ENCODE measurements at places on chromosomes 2 and 18.
A peak's percentile ranks its signal among the peaks of the same experiment; 100 is the strongest.

GRCh38 chr2:10016001-10016801 lies 27.1 kb upstream of the KLF11 start:
- no peak for DNase-seq

DNA sequence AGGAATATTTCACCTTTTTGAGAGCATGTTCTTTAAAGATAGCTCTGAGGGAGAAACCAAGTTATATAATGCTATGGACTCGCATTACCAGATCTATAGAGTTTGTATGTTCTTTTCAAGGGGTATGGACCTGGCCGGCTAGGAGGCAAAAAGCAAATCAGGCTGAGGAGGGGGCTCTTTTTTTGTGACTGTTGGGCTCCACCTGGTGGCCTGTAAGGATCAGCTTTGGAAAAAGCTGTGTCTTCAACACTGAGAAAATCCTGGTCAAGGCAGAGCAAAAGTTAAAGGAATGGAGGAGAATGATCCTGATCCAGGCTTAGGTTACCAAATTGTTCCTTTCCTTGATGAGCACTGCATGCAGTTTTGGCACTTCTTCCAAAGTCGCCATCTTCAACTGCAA lies 180.5 kb downstream of the DIS3L2 start:
- DNase-seq: peak; percentile 18

- peak; percentile 33 for DNase-seq
These were observed 128.1 kb upstream of the PDE1A start for GRCh38 chr2:182554950-182555349.

- DNase-seq: peak; percentile 66
These were observed 514 bp upstream of the EPB41L5 start for GRCh38 chr2:120012363-120012762.

DNA sequence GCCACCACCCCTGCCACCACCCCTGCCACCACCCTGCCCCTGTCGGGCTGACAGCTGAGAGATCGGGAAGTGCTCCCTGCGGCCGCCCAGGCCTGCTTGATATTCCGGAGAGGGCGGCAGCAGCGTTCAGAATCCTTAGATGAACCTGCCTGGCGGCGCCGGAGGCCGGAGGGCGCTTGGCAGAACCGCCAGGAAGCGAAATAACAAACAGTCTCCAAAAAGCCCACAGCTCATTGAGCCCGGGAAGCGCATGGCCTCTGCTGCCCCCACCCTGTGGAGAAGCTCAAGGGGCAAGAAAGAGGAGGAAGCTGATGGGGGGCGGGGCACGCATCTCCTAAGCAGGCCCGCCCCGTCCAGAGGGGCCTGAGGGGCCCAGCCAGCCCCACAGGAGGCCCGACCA lies 92.2 kb upstream of the MBOAT2 start:
- DNase-seq: no peak

DNA sequence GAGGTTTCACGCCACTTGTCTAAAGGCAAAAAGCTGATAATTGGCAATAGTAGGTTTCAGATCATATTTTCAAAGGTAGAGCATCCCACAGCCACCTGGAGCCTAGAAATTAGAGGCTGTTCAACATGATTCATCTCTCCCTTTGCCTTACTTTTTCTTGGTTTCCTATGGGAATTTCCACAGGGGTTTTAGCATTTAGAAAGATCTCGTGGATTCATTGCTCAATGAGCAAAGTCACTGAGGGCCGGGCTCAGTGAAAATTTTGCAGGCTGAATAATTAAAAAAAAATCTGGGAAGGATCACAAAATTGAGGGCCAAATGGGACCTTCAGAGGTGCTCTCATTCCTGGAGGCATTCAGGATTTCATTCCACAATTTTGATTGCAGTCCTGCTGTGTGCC lies 137.1 kb downstream of the VAPA start:
- DNase-seq: no peak

DNA sequence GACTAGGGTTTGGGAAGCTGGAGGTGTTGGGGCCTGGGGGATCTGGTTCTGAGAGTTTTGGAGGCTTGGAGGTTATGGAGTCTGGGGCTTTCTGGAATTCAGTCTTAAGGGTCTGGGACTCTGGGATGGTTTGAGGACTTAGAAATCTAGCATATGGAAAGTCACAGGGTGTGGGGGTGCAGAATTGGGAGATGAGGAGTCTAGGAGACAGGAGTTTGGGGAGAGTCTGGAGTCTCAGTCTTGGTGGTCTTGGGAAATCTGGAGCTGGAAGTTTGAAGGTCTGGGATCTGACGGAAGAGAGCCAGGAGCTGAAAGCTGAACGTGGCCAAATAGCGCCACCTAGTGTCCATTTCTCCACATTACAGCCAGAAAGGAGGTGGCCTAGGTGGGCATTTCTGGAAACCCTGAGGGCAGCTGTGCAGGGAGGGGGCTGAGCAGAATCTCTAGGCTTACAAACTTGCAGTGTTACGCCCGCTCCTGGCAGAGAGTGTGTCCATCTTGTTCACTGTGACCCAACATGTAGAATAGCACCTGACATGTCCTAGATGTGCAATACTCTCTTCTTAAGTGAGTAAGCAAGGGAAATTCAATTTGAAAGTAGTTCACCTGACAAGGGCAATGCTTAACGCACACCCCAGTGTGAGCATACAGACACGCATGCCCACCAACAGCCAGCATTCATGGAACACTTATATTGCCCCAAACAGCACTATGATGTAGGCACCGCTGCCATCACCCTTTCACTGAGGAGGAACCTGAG lies 204.8 kb downstream of the TFCP2L1 start:
- peak; percentile 43 for DNase-seq

- DNase-seq: no peak
These were observed 344.5 kb downstream of the LRRTM1 start for GRCh38 chr2:79960035-79960434.

GRCh38 chr2:118246726-118247125 lies 158.5 kb downstream of the INSIG2 start:
- no peak for DNase-seq

DNA sequence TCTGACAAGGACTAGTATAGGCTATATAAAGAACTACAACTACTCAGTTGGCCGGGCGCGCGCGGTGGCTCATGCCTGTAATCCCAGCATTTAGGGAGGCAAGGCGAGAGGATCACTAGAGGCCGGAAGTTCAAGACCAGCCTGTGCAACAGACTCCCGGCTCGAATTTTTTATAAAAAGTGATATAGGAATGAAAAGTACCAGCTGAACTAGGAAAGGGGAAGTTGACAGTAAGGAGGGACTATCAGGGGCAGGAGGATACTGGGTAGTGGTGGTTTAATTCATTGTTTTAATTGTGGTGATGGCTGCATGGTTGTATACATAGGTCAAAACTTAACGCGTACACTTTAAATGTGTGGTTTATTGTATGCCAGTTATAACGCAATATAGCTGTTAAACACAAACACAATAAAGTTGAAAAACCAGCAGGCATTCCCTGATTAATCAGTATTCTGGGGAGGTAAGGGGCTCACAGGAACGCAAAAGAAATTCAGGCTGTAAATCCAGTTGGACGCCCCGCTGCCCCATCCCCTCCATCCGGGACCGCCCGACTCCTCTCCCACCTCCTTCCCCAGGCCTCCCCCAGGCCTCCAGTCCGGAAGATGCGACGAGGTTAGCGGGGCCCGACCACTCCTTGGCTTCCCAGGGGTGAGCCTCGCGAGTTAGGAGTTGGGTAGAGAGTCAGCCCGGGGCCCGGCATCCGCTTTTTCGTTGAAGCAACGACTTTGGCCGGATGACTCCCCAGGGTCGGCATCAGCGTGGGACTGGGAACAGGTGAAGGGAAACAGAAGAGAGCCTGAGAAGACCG lies 746 bp upstream of the POLR1B start:
- no peak for DNase-seq

GRCh38 chr2:72581560-72582181 lies 244.2 kb downstream of the EXOC6B start:
- peak; percentile 1 for DNase-seq

- DNase-seq: no peak
These were observed 8.7 kb downstream of the IMPA2 start for GRCh38 chr18:11989966-11990380.

- DNase-seq: no peak
These were observed 109.0 kb upstream of the EPAS1 start for GRCh38 chr2:46188041-46188716.

GRCh38 chr2:31302940-31303563 lies 69.1 kb downstream of the EHD3 start:
- DNase-seq: no peak

DNA sequence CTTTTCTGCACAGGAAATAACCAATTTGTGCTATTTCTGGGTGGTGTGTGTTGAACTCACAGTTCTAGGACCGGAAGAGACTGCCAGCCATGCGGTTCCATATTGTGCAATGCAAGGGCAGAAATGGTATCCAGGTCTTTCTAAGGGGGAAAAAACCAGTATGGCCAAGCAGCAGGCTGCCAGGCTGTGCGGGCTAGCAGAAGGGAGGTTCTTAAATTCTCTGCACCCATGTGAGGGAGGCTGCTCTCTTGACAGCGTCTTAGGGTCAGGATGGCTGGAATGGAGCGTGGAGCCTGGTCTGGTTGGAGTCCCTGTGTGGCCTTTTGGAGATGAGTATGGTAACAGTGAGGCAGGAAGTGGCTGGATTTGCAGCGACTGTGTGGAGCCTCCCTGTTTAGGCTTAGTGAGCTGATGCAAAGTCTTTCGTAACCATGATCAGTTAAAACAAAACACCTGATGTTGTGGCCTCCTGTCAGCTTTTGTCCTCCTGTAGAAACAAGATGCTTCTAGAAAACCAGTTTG lies 52.6 kb downstream of the NCK2 start:
- no peak for DNase-seq

- DNase-seq: no peak
These were observed 18.9 kb downstream of the ADI1 start for GRCh38 chr2:3500326-3500899.

DNA sequence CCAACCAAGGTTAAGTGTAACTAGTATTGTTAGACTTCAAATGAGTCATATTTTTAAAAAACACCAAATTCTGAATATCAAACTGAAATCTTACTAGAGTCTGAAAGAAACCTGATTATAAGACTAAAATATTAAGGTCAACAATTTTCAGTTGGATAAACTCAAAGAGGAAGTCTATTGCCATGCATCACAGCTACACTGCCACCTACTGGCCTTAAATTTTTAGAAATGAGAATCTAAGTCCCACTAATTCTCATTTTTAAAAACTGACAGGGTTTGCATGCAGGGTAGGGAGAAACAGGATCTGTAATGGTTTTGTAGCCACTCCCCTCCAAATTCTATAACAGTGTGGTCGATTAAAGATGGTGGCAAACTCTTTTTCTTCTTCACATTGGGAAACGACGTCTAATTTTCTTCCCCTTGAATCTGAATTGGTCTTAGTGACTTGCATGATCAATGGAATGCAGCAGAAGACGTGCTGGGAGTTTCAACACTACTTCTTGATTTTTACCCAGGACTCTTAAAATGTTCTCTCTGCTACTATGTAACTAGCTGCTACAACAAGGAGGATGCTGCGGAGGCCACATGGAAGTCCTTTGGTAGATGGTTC lies 176.1 kb upstream of the SESTD1 start:
- DNase-seq: peak; percentile 32

GRCh38 chr2:72833084-72833714 lies 7.4 kb upstream of the EXOC6B start:
- no peak for DNase-seq

DNA sequence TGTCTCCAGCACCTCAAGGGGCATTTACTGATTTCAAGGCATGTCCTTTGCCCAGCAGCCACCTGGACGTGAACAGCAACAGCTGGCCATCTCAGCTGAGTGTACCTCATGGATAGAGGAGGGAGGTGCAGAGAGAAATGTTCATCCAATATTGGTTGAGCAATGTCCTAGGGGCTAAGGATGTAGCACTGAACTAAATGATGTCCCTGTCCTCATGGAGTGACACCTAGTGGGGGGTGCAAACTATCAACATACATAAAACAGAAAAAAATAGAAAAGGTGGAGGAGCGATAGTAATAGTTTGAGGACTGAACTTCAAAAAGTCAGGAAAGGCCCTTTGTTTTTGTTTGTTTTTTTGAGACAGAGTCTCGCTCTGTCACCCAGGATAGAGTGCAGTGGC lies 4.8 kb upstream of the UGGT1 start:
- no peak for DNase-seq

- no peak for DNase-seq
These were observed 1171.7 kb upstream of the ZEB2 start for GRCh38 chr2:145691659-145692058.

DNA sequence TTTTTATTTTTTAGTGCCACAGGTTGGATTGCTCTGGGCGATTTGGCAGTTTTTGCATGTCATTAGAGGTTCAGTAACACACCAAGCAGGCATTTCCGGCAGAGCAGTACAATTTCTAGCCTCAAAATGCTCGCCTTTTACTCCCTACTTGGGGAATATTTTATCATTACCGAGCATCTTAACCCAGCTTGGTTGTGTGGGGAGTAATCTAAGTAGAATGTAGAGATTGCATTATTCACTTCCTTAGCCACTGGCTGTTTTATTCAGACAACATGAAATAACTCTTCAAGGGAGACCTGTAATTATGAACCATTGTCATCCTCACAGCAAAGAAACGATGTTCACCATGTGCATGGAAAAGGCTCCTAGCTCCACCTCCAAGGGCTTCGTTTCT lies 13.1 kb downstream of the GRP start:
- no peak for DNase-seq

GRCh38 chr2:9269295-9269694 lies 62.7 kb downstream of the ASAP2 start:
- no peak for DNase-seq

GRCh38 chr2:98895901-98896300 lies 40.1 kb downstream of the CRACDL start:
- DNase-seq: no peak

DNA sequence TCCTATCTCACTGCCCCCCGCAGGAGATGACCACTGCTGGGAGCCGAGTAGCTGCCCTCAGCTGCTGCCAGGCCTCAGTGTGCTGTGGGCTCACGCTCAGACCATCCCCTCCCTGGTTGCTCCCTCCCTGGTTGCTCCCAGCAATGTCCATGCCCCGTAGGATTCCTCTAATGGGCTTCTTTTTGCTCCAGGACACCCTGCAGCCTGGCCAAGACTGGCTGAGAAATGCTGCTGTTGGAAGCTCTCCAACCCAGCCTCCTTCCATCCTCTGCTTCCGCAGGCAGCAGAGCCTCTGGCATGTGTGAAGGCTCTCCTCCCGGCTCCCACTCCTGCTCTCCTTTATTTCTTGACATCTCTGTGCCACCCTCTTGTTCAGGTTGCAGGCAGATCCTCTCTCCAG lies 48.6 kb downstream of the SOX11 start:
- DNase-seq: no peak

All from NCI-H1105 treated with DMSO at 0.1 percent for 48 hours (cell line).